ENCODE measurements at places on chromosomes 7 and 10.
A peak's percentile ranks its signal among the peaks of the same experiment; 100 is the strongest.

DNA sequence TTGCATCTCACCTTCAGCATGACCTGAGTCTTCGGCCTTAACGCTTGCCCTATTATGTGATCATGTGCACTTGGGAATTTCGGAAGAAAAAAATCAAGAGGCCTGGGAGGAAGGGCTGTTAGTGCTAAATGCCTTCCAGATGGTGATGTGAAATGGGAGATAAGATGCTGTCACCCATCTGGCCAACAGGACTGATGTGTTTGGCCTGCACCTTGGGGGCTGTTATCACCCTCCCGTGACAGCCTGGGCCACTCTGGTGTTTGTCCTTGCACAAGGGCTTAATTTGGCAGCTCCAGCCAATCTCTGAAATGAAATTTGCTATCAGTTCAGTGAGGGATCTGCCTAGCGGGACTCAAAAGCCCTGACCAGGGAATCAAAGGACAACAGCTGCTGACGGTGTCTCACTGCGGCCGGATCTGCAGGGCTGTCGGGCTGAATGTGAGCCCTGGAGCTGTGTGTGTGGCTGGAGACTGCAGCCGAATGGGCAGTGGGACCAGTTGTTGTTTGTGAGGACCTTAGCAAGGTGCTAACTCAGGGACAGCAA, 131.4 kb upstream of the BTBD16 start:
- DNase-seq: no peak

DNA sequence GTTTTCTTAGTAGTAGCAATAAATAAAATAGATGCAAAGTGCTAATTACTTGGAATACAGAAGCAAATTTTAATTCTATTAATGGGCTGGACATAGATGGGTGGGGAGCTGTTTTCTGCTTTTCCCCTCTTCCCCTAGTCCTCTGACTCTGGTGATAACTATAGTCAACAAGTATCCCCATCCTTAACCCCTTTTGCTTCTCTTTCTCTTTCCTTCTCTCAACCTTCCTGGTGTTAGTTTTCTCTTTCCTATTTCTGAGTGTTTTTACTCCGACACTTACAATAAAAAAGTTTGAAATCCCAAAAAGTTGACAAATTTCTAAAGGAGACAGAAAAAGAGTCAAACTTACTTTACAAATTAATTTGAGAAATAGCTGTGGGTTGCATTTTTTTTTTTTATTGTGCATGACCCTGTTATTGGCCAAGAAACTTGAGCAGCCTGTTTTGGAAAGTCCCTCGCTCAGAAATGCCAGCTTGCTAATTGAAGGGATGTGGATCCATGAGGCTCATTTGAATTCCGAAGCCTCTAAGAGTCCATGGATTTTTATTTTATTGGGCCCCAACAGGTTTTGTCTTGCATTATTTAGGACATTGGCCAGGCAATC, 2.4 kb downstream of the FAS start:
- DNase-seq: no peak

DNA sequence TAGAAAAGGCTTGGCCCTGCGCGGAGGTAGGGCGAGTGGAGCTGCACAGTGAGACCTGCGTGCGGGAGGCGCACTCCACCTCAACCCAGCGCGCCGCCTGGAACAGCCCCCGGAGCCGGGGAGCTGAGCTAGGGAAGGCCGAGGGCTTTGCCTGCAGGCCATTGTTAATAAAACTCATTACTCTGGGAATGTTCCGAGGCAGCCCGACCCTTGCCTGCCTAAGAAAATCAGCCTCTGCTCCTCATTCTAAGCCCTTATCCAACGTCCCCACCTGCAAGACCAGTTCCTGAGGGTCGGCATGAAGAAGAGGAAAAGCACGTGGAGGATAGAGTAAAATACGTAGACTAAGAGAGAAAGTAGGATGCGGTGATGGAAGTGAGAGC, 55.3 kb downstream of the C7orf25 start:
- DNase-seq: no peak

DNA sequence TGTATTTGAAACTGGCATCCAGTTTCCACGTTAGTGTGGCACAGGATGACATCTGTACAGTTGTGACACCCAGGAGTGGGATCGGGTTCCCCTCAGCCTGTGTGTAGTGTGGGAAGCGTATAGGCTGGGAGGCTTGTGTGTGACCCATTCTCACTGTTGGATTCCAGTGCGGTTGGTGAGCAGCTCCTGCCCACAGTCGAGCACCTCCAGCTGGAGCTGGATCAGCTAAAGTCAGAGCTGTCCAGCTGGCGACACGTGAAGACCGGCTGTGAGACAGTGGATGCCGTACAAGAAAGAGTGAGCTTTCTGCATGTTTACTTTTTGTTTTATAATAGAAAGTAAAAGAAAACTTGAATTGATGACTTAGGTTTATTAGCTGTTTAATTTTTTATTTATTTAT, 18.7 kb upstream of the GET4 start:
- no peak for DNase-seq

GRCh38 chr10:76563286-76563685, 1074.3 kb downstream of the KCNMA1 start:
- DNase-seq: no peak

- no peak for DNase-seq
Measured at GRCh38 chr10:61612009-61612408, 50.7 kb upstream of the CABCOCO1 start.

DNA sequence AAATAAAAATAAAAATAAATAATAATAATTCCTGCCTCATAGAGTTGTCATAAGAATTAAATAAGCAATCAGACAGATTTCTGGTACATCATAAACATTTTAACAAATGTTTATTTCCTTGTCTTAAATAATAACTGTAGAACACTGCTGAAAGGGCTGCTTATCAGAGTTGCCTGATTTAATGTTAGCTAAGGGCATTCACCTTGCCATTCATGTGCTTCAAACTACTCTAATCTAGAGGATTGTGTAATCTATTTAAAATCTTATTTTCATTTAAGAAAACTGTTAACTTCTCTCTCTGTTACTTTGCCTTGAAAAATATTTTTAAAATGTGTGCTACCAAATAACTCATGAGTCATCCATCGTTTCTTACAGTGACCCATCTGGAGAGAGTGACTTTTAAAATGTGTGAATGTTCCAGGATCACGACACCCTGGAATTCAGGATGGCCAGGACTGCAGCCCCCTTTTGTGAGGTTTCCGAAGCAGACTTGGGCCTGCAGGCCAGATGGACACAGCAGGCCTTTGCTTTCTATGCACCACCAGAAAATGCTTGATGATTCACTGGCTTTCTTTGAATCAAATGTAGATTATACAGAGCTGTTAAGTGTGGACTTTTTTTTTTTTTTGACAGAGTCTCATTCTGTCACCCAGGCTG, 109.1 kb upstream of the TNS3 start:
- no peak for DNase-seq

DNA sequence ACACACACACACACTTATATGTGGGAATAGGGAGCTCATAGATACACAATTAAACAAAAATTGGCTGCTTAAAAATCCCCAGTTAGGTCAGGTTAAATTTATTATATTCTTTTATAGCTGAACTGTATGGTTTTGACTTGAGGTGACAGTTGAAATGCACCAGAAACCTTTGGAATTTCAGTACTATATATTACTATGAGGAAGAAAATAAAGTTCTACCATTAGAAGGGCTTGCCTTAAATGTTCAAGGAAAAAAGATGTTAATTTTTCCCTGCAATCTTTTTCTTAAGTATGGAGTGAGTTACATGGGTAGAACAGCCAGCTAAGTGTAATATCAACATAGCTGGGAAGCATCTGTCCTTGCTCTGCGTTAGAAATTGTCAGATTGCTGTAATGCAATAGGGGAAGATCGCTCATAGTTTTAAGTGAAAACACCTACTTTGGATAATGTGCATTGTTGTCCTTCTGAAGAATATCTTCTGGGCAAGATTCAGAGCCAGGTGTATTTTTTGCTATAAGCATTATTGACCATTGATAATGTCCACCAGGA, 415.8 kb upstream of the MKI67 start:
- no peak for DNase-seq

DNA sequence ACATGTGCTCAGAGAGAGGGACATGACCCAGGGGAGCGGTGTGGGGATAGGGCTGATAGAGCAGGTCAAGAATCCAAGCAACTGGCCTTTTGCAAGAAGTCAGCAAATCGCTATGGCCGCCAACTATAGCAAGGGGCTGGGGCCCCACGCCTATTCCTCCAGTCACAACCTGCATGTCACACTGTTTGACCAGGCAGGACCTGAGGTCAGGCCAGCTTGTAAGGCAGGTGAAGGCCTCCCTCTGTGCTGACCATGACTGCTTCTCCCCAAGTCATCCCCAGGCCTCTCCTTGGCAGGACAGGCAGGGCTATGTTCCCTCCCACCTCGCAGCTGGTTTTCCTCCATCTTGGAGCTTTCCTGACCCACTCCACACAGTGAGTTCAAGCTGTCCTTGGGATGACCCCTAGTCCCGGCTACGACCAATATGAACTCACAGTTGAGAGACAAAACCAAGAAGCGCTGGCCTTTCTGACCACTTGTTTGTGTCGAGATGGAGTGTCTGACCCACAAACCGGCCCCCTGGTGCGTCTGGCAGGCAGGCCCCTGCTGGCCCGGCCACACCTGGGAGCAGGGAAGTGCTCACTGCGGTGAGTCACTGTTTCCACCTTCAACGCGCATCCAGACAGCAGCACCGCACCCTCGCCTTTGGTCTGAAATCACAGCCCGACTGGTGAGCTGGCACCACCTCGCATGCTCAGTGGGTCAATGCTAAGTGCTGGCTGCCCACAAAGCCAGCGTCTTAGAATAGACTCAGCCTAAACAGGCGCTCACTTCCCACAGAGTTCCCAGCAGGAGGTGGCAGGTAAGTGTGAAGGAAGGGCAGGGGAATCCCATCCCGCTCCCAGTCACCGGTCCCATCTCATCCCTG, 81.4 kb downstream of the VWA2 start:
- DNase-seq: no peak

DNA sequence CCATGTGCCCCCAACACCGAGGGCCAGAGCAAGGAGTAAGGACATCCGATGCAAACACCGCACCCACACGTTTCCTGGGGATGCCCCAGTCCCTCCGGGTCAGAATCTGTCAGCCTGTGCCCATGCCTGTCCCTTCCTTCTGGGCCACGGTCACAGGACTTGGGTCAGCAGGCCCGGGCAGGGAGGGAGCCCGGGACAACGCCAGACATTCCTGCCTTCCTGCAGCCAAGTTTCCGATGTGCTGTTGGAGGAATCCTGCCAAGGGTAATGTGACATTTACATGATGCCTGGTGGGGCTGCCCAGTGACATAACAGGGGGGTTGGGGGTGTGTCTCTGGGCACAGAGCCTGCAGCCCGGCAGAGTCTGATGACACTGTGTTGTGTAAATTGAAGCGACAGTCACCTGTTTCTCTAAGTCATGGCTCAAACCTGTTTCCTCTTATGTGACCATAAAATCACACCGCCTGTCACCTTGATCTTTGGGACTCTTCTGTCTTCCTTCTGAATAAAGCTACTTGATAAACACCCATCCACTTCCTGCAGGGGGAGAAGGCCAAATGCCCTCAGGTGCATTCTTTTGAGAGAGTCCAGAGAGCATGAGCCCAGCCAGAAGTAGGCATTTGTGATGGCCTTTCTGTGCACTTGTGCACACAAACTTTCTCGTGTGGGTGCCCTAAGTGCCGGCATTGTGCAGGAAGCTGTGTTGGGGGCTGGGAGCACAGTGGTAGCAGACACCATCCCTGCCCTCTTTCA, 175.3 kb upstream of the RHEB start:
- DNase-seq: peak; percentile 69

- DNase-seq: no peak
Measured at GRCh38 chr7:142582351-142582750, 166.9 kb upstream of the PRSS1 start.

GRCh38 chr7:156236181-156236889, 404.2 kb upstream of the RNF32 start:
- no peak for DNase-seq

GRCh38 chr10:6247041-6247712, 44.4 kb downstream of the PFKFB3 start:
- no peak for DNase-seq

DNA sequence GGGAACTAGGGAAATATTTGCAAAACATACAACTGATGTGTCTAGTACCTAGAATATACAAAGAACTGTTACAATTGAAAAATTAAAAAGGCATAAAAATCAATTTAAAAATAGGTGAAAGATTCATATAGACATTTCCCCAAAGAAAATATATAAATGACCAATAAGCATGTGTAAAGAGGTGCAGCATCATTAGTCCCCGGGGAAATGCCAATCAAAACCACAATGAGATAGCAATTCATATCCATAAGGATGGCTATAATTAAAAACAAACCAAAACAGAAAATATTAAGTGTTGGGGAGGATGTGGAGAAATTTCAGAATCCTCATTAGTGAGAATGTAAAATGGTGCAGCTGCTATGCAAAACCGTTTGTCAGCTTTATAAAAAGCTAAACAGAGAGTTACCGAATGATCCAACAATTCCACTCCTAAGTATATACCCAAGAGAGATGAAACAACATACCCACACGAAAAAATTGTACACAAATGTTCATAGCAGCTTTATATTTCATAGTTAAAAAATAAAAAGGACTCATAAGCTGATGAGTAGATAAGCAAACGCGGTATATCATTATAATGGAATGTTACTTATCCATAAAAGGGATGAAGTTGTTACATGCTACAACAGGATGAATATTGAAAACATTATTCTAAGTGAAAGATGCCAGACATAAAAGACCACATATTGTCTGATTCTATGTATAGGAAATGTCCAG, 210.1 kb upstream of the INHBA start:
- DNase-seq: no peak

DNA sequence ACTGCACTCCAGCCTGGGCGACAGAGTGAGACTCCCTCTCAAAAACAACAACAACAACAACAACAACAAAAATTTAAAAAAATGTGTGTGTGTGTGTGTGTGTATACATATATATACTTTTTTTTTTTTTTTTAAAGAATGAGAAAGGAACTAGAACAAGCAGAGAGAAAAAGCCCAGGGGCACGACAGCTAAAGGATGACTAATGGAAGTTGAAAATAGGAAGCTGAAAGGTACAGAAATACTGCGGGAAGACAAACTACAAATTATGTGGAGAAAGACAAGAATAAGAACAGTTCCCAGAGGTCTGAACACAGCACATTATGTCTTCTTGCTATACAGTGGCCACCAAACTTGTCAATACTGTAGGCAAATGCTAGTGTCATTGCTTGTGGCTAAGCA, 141.9 kb upstream of the PRSS1 start:
- DNase-seq: no peak

DNA sequence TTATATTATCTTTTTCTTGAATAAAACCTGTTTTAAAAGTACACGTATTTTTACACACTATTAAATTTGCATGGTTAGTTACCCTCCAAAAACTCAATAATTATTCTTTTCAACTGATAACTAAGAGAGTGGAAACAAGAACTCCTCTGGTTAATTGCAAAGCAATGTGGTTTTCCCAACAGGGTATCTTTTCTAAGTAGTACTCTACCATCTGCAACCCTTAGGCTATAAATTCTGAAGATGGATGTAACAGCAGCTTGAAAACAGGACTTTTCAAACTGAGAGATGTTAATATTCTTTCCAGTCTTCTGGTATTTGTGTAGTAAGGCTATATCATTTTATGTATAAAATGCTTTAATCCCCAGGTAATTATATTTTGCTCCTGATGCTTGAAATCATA, 916.1 kb upstream of the POT1 start:
- DNase-seq: no peak
